Kidney (tissue), 22 donors: ENCODE measurements at places on chromosomes 1 and 21. TPM values are rescaled to one million over a fixed set of nuclear protein-coding genes. Genes with fewer than 3 reads are reported as not detected.

OSCP1 gene
- 27.8 TPM for polyA plus RNA-seq

DNA sequence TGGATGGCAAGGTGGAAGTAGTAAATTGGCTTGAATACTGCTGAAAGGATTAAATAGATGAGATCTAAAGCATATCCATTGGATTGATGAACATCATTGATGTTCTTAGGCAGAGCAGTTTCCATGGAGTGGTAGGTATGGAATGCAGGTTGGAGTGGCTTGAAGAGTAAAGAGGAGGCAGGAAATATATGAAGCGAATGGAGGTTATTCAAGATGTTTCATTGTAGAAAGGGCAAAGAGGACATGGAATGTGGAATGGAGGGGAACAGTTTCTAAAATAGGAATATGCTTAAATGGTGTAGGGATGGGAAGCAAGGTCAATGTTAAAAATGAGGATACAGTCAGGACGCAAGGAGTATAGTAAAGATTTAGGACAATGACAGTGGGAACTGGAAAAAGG lies 6.1 kb downstream of the OSBPL9 start:
- no peak for DNase-seq

GRCh38 chr21:32415451-32416398 lies 3.2 kb downstream of the EVA1C start:
- no peak for DNase-seq

LTN1 gene
- 3.6 TPM for polyA plus RNA-seq

GRCh38 chr21:43943512-43944077 lies 68.5 kb upstream of the TRAPPC10 start:
- DNase-seq = no peak

DNA sequence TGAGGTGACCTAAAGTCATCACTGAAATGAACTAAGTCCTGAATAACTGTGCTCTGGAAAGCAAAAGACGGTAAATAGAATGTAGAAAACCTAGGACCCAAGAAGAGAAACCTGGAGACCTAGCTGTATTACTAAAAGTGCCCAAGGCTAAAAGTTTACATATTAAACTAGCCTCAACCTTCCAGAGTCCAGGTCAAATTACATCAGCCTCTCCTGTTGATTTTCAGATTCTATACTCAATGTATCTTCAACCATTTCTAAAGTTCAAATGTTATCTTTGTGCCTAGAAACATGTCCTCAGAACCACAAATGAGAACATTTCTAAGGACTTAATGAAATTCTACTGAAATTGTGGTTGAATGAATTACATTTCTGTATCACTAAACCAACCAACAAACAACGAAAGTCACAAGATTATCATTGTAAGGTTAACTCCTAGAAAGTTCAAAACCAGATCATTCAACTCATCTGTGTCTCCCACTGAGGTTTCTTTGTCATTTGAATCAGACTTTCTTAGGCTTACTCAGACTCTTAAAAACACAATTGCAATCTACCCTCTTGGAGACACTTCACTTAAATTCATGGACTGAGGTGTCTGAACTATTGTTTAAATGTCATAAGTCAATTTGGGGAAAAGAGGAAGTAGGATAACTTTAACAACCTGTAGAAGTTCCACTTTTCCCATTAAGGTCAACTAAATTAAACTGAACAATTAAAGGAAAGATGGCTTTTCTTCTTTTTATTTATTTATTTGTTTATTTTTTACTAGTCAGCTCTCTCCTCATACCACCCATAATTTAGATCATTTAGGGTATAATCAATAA lies 207.7 kb downstream of the BARHL2 start:
- no peak for DNase-seq

DNA sequence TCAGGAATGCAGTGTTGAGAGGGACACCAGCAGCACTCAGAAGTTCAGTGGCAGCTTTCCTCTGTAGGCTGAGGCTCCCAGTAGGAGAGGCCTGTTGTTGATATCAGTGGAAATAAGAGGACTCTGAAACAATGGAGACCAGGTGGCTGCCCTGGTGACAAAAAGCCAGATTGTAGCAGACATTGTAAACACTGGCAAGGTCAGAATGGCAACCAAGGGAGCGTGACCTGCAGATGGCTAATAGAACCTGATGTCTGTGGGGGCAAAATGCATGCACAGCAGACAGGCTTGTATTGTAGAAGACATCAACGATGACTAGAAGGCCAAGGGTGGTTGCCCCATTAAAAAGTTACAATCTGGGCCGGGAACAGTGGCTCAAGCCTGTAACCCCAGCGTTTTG lies 53.1 kb upstream of the GPR37L1 start:
- no peak for DNase-seq

GRCh38 chr1:95916616-95917015 lies 682.6 kb downstream of the RWDD3 start:
- no peak for DNase-seq

S100A13 gene
- polyA plus RNA-seq = 299 TPM

- peak; percentile 88 for DNase-seq
Measured at GRCh38 chr1:156090840-156091188, 8.5 kb upstream of the MEX3A start.

LDLRAD2 gene
- polyA plus RNA-seq = not detected

TCHH gene
- not detected for polyA plus RNA-seq

GRIK1 gene
- not detected for polyA plus RNA-seq

TRIM67 gene
- 0.04 TPM for polyA plus RNA-seq

GRCh38 chr1:43464681-43465504 lies 11.2 kb upstream of the HYI start:
- DNase-seq = no peak

GRCh38 chr1:178694923-178695525 lies 30.0 kb upstream of the RALGPS2 start:
- DNase-seq = no peak

DNA sequence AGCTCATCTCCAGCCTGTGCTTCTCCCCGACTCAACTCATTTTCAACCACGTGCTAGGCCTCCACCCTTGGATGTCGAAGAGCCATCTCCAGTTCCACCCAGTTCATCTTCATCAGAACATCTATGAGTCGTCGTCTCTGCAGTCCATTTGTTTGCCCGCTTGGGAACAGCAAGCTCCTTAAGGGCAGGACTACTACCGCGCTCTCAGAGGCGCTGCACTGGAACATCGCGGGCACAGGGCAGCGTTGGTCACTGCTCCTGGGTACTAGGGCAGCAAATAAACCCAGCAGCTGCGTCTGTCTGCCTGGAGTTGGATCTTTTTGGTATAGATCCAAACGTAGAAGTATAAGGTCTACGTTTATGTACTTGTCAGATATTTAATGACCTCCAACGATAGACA lies 478 bp upstream of the PRDM2 start:
- no peak for DNase-seq
